ENCODE measurements at places on chromosomes 7 and 10.

DNA sequence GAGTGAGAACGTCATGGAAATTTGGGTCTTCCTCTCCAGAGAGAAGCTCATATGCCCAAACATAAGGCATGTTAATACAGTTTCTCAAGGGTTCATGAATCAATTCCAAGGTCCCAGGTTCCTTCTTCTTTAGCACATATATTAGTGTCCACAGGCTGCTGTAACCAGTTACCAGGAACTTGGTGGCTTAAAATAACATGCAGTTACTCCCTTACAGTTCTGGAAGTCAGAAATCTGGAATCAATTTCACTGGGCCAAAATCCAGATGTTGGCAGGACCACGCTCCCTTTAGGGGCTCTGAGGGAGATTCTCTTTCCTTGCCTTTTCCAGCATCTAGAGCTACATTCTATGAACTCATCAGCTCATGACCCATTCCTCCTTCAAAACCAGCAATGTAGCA is 64.8 kb downstream of the MRC1 start:
- DNase-seq, result no peak

- no peak for DNase-seq
Measured at GRCh38 chr7:16702441-16702840, 51.1 kb upstream of the TSPAN13 start.

GRCh38 chr7:153397906-153398305 is 638.4 kb downstream of the ACTR3B start:
- DNase-seq, result no peak

GRCh38 chr10:84783386-84783785 is 455.0 kb downstream of the CCSER2 start:
- DNase-seq, result no peak

DNA sequence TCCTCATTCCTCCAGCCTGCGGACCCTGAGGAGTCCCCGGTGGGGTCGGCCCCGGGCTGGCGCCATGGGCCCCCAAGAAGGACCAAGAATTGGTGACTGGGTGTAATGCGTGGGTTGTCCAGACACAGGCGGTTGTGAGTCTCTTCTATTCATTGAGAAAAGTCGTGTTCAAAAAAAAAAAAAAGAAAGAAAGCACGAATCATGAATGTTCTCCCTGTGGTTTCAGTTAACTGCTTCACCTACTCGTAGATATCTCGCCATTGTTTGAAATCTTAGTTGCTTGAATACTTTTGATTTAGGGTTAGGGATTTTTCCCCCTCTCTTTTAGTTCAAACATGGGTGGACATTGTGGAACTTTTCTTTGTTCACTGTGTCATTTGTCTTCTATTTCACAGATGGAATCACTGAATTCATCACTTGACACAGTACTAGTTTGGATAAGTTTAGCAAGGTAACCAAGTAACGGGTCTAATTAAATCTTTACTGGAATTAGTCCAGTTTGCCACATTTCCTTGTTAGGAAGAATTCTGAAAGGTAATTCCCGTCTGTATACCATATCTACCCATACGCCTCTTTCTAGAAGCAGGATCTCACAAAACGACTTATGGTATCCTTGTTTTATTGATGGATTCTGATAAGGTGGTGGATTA is 775 bp downstream of the STARD3NL start:
- no peak for DNase-seq

GRCh38 chr7:95511716-95512260 is 26.0 kb downstream of the ASB4 start:
- DNase-seq, result no peak

- DNase-seq, result no peak
Measured at GRCh38 chr7:114865564-114865963, 56.3 kb upstream of the MDFIC start.

GRCh38 chr7:46490406-46490805 is 569.3 kb upstream of the IGFBP3 start:
- no peak for DNase-seq

GRCh38 chr7:6272481-6273323 is at the start of gene CYTH3:
Gene CYTH3, minus strand, starts transcription at chr7:6272624. Its CDS starts 117 bp downstream, at chr7:6272507.
- peak; percentile 66 for DNase-seq

GRCh38 chr10:27349987-27350386 is 109.4 kb upstream of the ACBD5 start:
- DNase-seq, result no peak

GRCh38 chr7:70646536-70647248 is 485.3 kb upstream of the GALNT17 start:
- no peak for DNase-seq

GRCh38 chr7:155680864-155681263 is 36.4 kb downstream of the RBM33 start:
- DNase-seq, result no peak

DNA sequence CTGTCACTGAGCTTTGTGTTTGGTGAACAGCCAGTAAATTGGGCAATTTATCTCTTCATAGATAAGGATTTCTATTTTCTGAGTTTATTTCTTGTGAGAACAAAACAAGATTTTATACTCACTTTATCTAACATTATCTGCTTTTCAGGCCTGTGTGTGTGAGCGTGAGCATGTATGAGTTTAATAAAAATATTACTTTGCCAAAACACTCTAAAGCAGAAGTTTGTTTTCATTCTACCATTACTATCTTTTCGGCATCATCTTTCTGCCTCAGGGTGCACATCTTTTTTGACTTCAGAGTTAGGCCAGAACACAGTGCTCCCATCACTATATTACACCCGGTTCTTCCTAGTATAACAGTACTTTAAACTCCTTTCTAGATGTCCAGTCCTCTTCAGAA is 13.0 kb downstream of the ZWINT start:
- DNase-seq, result no peak

GRCh38 chr10:44506386-44506785 is 121.5 kb upstream of the CXCL12 start:
- no peak for DNase-seq

GRCh38 chr7:79185605-79186004 is 267.9 kb downstream of the MAGI2 start:
- DNase-seq, result no peak

GRCh38 chr10:71970331-71970730 is 6.1 kb downstream of the CHST3 start:
- DNase-seq, result no peak

DNA sequence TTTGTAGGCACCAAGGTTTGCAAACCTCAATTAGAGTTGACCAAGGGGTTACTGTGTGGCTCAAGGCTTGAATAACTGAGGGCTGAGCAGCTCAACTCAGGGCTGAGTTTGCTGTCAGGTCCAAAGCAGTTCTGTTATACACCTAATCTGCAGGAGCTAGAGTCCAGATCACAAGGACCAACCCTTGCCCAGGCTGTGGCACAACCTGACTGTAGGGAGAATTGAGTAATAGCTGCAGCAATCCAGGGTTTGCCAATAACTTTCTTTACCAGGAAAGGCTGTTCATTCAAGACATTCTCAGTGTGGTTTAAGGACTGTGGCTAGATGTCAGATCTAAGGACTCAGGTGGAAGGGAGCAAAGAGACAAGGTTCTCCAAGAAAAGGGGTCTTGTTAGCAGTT is 115.6 kb upstream of the IMMP2L start:
- no peak for DNase-seq

GRCh38 chr10:104824380-104825006 is 183.4 kb downstream of the SORCS3 start:
- no peak for DNase-seq

DNA sequence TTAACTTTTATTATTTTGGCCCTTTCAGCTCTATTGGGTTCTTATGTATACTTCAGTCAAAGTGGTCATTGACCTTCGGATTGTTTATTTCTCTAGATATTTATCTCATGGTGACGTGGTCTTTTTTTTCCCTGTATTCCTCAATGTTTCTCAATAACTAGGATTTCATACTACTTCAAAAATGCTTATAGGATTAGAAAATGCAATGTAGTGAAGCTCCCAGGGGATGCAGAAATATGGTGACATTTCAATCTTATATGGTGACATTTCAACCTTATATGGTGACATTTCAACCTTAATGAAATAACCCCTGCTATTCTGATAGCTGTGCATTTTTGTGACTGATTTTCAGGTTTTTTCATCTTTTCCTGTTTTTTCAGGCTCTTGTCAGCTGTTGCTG is 51.4 kb downstream of the CHRM2 start:
- DNase-seq, result no peak

DNA sequence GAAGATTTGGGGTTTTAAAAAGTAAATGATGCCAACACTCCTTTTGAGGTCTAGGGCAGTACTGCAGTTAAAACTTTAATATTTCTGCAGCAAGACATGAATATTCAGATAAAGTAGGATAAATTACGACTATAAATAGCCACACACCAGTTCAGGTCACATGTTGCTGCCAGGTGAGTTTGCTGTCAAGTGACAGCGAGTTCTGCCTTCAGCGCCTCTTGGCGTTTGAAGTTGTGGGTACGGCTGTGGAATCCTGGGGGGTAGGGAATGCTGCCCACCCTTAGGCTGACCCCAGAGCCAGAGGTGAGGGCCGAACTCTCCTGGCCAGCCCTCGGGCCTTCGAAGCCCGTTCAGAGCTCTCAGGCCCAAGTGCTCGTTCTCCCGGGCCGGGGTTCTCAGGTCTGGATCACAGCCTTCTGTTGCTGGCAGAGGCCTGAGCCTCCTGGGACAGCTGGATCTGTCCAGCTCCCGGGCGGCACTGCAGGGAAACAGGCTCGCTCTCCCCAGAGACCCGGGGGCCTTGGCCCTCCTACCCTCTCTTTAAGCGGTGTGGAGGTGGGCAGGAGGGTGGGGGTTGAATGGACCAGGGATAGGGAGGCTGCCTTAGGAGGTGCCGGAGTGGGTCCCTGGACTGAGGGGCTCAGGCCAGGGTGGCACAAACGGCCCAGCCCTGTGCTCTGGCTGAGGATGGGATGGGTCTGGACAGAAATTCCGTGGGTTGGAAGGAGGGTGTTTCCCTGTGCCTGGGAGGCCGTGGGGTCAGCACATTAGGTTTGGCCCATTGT is 5.4 kb downstream of the BRI3 start:
- no peak for DNase-seq

DNA sequence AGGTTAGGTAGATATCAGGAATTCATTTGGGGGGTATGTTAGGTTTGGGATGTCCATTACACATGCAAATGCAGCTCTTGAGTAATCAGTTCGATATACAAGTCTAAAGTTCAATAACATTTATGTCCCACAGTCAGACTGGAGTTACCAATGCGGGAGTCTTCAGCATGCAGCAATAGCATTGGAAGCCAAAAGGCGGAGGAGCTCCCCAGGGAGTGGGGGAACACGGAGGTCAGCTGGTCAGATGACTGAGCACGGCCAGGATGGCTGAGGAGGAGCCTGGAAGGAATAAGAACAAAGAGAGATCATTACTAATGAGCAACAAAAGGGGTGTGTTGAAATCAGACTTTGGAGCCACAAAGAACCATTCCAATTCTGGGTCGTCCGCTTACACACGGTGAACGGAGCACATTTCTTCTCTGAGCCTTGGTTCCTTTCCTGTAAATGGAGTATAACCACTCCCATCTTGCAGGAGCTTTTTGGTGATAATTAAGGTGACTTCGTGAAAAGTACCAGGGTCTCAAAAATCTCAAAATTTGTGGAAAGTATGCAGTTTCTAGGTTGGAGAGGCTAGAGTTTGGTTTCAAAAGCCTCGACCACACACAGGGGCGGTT is 478 bp upstream of the ZNF22 start:
- no peak for DNase-seq

GRCh38 chr7:98199131-98199530 is 12.1 kb upstream of the BHLHA15 start:
- DNase-seq, result no peak

GRCh38 chr10:88083597-88083989 is 220.2 kb downstream of the PTEN start:
- no peak for DNase-seq

GRCh38 chr10:107553470-107553869 is 389.0 kb upstream of the SORCS1 start:
- no peak for DNase-seq

DNA sequence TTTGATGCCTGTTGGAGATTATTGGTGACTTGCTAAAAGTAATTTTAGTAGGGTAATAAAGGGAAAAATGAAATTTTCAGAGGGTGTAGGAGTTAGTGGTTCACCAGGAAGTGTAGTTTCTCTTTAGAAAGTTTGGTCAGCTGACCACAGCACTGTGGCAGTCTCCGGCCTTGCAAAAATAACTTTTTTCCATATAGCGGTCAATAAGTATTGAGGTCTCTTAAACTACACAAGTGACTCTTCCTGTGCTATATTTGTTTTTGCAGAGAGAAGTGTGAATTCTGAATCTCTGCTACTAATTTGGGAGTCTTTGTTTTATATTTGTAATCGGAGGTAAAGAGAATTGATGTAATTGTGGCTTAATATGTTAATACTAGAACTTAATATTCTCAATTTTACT is 24.3 kb downstream of the PTPN12 start:
- no peak for DNase-seq

- no peak for DNase-seq
Measured at GRCh38 chr10:24360282-24361127, 151.6 kb downstream of the KIAA1217 start.

DNA sequence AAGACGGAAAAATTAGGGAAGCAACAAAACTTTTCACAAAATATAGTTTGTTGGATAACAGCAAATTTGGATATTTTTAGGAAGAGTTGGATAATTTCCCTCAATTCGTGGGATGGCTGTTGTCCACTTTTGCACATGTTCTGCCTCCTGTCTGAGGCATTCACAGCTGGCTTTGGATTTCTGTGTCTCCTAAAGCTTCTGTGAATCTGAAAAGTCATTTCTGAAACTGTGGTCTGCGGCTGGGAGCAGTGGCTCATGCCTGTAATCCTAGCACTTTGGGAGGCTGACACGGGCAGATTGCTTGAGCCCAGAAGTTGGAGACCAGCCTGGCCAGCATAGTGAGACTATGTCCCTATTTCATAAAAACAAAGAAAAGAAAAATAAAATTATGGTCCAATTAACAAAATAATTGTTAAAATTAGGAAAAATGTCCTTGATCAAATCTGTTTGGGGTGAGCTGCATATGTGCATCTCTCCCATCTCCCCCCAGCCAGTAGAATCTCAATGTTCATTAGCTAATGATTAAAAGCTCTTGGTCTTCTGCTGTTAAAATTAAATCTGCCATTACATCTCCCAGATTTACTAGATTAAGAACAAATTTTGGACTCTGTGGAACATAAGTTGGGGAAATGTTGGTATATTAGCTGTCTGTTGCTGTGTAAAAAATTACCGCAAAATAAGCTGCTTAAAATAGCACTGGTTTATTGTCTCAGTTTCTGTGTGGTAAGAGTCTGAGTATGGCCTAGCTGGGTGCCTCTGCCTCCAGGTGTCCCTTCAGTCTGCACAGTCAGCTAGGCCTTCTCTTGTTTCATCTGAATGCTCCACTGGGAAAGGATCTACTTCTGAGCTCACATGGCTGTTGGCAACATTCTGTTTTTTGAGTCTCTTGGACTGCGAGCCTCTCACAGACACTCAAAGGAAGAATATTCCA is 332.0 kb upstream of the FZD1 start:
- peak; percentile 7 for DNase-seq

- DNase-seq, result no peak
Measured at GRCh38 chr7:13093160-13093559, 405.7 kb downstream of the ARL4A start.

DNA sequence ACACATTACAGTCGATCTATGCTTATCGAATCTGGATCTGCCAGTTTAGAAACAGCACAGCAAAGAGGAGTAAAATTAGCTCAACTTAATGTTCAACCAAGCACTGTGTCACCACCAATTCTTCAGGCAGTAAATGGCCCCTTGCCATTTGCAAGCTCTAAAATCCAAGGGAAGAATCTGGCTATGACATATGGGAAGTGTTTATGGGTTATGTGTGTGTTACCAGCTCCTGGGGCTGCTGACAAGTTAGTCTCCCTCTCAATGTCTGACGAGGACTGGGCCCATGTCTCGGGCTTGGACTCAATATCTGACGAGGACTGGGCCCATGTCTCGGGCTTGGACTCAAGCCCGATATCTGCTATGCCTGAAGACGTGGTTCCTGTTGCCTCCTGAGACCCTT is 5.7 kb upstream of the ITIH2 start:
- no peak for DNase-seq

Data from NCI-H510A (cell line).